ENCODE measurements at places on chromosomes 12 and 14.

DNA sequence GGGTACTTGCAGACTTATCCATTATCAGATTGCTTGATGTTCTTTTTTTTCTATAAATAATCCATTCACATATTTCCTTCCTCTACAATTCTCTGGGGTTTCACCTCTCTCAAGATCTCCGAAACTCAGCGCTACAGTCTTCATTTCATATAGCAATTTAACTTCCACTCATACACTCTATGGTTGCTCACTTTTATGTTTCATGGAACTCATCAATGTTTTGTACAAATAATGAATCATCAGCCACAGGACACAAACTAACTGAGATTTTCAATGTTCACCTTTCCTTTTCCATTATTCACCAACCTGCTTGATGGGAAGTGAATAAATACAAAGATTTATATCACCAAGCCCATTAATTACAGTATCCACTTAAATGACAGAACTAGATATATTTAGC lies 534.7 kb downstream of the LRFN5 start:
- DNase-seq = no peak

DNA sequence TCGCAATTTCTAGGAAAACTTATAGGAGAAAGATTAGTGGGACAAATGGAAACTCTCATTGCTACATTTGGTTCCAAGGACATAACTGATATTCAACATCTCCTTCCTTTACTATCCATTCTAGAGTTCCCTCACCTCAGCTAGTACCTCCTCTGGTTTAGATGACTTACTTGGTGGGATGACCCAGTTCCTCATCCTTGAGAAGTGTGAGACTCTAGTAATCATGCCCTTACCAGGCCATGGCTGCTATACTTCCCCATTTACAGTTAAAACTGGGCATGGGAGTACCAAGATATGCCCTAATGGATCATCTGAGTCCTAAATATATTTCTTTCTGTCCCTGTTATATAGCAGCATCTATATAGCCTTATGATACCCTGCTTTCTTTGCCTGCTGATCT lies 58.1 kb downstream of the IFT81 start:
- no peak for DNase-seq

DNA sequence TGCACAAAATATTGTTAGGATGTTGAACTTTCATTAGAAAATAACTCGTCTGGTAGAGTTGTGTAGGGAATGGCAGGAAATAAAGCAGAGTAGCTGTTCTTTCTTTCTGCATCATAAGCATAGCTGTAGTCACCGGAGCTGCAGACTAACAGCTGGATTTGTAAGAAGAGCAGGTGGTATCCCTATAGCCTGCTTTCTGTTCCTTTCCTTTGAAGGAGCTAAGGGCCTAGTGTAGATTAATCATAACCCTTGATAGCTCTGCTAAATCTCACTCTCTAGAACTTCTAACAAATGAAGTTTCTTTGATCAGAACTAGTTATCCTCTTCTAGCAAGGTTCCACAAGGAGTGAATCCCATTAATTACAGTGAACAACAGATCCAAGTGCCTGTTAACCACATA lies 3.5 kb downstream of the LMO3 start:
- DNase-seq = no peak

GRCh38 chr14:103629503-103630121 lies 601 bp downstream of the KLC1 start:
- DNase-seq = peak; percentile 21

GRCh38 chr14:42027271-42027670 lies 420.6 kb downstream of the LRFN5 start:
- no peak for DNase-seq

GRCh38 chr12:4530160-4530559 lies 8.5 kb upstream of the RAD51AP1 start:
- DNase-seq = no peak

- DNase-seq = no peak
Observed at GRCh38 chr14:61562321-61563161, 132.8 kb upstream of the HIF1A start.

GRCh38 chr14:25049093-25049567 lies 817 bp downstream of the STXBP6 start:
- DNase-seq = no peak

GRCh38 chr12:52139579-52140062 lies 52.2 kb downstream of the KRT80 start:
- no peak for DNase-seq

DNA sequence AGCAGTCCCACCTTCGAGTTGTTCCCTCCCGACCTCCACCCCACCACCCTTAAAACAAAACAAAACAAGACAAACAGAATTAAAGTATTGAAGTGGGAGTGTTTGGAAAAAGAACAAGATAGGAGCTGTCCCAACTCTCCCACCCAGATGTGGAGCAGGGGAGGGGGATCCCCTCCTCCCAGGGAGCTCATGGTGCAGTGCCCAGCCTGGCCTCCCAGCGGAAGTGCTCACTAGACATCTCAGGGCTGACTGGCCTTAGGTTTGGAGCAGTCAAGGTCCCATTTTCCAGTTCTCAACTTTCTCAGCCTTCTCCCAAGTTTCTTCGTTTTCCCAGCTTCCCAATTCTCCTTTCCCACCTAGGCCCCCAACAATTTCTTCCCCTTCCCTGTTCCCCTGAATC lies 2.9 kb downstream of the SP7 start:
- DNase-seq = no peak

- no peak for DNase-seq
Observed at GRCh38 chr12:53954694-53955035, at the start of gene HOXC12. HOXC12 (plus strand) TSS chr12:53954903; CDS start chr12:53954930, 27 bp downstream.

- no peak for DNase-seq
Observed at GRCh38 chr14:95065411-95065810, 91.9 kb downstream of the DICER1 start.

DNA sequence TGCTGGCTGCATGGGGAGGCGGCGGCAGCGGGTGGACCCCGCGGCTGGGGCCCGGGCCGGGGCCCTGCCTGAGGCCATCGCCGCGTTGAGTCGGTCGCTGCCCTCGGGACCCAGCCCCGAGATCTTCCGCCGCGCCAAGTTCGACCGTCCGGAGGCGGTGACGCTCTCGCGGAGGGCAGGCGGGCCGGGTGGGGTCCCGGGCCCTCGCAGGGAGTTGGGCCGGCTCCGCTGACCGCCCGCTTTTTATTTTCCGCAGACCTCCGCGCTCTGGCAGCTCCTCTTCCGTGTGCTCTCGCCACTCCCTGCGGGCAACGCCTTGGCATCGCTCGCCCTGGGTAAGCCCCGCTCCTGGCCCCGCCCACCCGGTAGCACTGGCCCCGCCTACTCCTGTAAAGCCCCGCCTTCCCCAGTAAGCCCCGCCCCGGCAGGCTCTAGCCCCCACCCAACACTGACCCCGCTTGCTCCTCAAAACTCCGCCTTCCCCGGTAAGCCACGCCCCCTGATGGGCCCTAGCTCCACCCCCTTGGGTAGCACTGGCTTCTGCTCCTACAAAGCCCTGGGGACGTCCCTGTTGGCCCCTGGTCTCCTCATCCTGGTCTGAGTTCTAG lies 424 bp downstream of the TEDC1 start:
- DNase-seq = peak; percentile 64

DNA sequence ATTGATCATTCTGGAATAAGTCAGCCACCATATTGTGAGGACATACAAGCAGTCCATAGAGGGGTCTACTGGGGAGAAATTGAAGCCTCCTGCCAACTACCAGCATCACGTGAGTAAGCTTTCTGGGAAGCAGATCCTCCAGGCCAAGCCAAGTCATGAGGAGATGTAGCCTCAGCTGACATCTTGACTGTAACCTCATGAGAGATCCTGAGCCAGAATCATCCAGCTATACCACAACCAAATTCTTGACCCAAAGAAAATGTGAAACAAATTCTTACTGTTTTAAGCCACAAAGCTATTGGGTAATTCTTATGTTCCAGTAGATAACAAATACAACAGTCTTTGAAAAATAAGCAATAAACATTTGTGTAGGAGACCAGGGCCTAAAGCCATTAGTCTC lies 479.4 kb upstream of the DCN start:
- no peak for DNase-seq

- no peak for DNase-seq
Observed at GRCh38 chr14:22386924-22387775, 201.9 kb downstream of the DAD1 start.

GRCh38 chr12:50603817-50604639 lies 99.2 kb downstream of the DIP2B start:
- no peak for DNase-seq

Data from activated CD4-positive, CD25-positive, alpha-beta regulatory T cell (primary cell).